GM12878 (cell line): ENCODE measurements at places on chromosomes 3 and 15. TPM values are rescaled to one million over a fixed set of nuclear protein-coding genes. Genes with fewer than 3 reads are reported as not detected.

DNA sequence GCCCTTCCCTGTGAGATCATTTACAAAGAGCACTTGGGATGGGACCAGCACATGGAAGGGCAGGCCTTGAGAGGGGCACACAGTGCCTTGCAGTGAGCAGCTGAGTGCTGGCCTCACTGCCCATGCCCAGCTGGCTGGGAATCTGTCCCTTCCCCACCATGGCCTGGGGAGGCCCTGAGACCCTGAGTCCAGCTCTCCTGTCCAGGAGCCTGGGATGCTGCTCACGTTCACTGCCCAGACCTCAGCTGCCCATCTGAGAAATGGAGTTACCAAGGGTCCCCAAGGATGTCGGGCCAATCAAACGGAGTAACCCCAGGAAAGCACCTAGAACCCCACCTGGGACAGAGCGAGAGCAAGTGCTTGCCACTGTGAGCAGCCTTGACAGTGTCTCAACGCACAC lies 35.6 kb downstream of the WNT7A start:
- DNase-seq: no peak

DNA sequence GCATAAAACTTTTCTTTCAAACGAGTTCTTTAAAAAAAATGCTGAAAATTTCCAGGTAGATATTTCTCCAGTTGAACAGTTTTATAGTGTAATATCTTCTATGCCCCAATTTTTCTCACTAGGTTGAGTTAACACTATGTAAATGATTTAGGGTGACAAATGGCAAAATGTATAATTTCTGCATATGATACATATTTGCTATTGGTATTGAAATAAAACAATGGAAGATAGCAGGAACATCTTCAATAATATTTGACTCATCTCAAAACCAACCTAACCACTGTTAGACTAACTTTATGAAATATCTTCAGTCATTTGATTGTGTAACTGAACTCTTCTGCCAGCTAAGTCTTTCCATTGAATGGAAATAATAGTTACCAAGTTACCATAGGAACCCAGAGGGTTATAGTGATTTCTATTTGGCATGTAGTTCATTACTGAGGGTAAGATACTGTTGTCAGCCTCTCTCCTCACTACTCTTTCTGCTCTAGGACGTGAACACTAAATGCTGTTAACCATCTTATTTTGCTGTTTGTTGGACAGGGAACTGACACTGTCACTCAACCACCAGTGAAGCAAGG lies 824.7 kb upstream of the NECTIN3 start:
- no peak for DNase-seq

GRCh38 chr3:25594007-25594502 lies 70.7 kb downstream of the TOP2B start:
- DNase-seq: no peak

- peak; percentile 68 for DNase-seq
Observed at GRCh38 chr3:188400494-188401243, 246.7 kb downstream of the LPP start.

DNA sequence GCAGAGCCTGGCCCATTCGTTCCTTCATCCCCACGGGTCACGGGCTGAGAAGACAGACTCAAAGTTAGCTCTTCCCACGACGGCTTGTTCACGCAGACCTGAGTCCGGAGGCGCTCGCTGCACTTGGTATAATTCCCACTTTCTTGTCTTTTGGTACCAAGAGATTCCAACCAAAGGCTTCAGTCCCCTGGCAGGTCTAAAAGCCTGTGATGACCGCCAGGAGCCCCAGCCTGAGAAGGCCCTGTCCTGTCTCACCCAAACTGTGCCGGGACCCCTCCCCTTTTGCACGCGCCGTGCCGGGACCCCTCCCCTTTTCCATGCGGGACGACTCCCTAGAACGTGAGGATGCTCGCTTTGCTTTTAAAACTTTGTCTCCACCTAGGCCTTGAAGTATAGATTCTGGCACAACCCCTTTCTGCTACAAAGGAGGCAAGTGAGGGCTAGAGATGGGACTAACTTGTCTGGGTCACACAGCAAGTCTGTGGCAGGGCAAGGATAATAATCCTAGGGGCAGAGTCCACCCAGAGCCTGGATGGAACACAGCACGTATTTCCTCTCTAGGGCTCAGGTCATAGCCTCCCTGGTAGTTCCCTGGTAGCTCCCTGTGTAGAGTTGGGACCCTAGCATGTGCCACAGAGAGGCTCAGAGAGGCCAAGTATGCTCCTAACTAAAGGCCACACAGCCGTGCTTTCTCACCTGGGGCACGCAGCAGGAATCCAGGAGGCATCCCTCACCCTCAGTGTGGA lies 211.3 kb downstream of the XXYLT1 start:
- DNase-seq: no peak

DNA sequence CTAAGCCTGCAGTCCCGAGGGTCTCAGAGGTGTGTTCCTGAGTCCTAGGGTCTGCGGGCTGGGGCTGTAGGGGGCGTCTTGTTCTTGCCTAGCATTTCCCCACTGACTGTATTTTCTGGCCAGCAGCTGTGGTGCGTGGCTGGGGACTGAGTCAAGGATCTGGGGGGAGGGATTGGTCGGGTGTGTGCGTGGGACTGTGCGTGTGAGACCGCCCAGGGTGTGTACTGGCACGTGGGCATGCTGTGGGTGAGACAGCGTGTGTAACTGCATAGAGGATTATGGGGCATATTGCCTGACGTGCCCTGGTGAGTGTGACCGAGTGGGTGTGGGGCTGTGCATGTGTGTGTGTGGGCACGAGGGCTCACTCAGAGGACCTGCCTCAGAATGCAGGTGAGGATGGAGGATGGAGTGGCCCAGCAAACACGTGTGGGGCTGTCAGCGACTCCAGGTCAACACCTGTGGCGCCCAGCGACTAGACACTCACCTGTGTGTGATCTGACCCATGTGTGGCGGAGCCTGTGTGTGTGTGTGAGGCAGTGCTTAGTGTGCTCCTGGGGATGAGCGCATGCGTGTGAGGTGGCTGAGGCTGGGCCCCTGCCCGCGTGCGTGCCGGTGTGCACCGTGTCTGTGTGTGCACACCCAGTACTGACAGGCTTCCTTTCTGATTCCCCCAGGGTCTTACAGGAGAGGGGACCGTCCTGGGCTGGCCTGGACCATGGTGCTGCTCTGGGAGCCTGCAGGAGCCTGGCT lies 20.9 kb downstream of the FBLN2 start:
- no peak for DNase-seq

DNA sequence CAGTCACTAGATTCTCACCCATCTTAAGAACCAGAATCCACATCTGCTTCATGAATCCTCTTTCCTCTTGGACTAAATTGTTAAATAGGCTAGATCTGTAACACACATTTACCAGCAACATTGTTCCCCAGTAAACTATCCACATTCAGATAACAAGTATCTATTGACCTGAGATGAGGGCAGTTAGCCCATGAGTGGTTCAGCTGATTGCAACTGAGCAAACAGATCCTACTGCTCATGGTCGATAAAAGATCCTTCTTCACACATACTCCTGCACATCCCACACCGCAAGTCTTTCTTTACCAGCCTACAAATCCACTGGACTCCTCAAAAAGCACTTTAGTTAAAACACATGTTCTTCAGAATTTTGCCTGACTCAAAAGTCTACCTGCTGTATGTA lies 59.2 kb downstream of the UACA start:
- DNase-seq: no peak

DNA sequence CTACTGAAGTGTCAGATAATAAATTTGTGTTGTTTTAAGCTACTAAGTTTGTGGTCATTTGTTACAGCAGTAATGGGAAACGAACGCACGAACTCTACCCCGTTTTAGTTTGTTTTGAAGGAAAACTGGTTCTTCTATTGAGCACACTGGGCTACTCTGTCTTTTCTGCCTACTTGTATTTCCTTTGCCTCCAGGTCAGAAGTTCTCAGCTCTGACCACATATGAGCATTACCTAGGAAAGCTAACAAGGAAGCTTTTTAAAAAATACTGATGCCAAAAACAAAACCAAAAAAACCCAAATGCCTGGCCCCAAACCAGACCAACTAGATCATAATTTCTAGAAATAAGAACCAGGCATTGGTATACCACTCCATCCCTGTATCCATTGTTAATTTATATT lies 156.6 kb upstream of the TNIK start:
- DNase-seq: no peak

DNA sequence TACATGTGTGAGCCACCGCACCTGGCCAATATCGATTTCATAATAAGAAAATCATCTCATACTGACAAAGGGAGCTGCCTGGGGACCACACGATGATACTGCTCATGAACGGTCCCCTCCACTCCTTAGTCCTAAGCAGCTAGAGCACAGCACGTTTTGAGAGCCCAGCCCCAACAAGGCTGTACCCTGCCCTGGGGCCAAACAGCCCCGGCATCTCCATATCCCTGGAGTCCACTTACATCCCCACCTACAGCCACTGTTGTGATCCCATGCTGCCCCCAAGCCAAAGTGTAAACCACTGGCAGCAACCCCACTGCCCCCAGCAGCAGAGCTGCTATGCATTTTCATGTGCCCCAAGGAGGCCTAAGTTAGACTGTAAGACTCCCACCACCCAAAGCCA lies 52.8 kb downstream of the ADAM10 start:
- DNase-seq: no peak

DNA sequence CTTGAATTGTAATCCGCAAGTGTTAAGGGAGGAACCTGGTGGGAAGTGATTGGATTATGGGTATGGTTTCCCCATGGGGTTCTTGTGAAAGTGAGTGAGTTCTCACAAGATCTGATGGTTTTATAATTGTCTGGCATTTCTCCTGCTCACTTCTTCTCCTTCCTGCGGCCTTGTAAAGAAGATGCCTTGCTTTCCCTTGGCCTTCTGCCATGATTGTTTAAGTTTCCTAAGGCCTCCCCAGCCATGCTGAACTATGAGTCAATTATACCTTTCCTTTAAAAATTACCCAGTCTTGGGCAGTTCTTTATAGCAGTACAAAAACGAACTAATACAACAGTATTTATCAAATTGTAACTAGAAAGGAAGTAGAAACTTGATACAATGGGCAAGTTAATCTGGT lies 31.9 kb downstream of the IFT57 start:
- no peak for DNase-seq

- DNase-seq: no peak
Observed at GRCh38 chr15:69125236-69125635, 35.2 kb upstream of the GLCE start.

ADAMTS17 gene
- total RNA-seq: 0.15 TPM in 1 of 2 replicates, not detected in the other

ADPRH gene
- 24.9 and 26.0 TPM in 2 replicates for total RNA-seq
